ENCODE measurements at places on chromosomes 7 and 10. TPM values are rescaled to one million over a fixed set of nuclear protein-coding genes. Genes with fewer than 3 reads are reported as not detected.

Gene INSYN2A
- not detected for total RNA-seq

Gene ASZ1
- not detected for total RNA-seq

Gene GIMAP5
- total RNA-seq, result 46.7 TPM

Gene OR2A25
- total RNA-seq, result not detected

Gene ACTL6B
- not detected for total RNA-seq

Gene ARHGEF35
- 3.6 TPM for total RNA-seq

Gene DYDC2
- total RNA-seq, result not detected

Gene TMEM236
- total RNA-seq, result not detected

Gene PODXL
- 0.76 TPM for total RNA-seq

Gene RNF32
- total RNA-seq, result 3.4 TPM

Gene EPDR1
- total RNA-seq, result 0.62 TPM

Gene PLEKHS1
- total RNA-seq, result not detected

Gene CLDN4
- total RNA-seq, result not detected
